ENCODE measurements at places on chromosomes 7 and 10. TPM values are rescaled to one million over a fixed set of nuclear protein-coding genes. Genes with fewer than 3 reads are reported as not detected.
A peak's percentile ranks its signal among the peaks of the same experiment; 100 is the strongest.

Gene IDI2
- total RNA-seq, result not detected

Gene NKX1-2
- total RNA-seq, result not detected

Gene XRCC2
- 1.5 TPM for total RNA-seq

Gene ELFN1
- not detected for total RNA-seq

Gene CTAGE6
- 1.2 TPM for total RNA-seq

Gene FAM25G
- total RNA-seq, result not detected

Gene ADCK2
- 16.4 TPM for total RNA-seq

DNA sequence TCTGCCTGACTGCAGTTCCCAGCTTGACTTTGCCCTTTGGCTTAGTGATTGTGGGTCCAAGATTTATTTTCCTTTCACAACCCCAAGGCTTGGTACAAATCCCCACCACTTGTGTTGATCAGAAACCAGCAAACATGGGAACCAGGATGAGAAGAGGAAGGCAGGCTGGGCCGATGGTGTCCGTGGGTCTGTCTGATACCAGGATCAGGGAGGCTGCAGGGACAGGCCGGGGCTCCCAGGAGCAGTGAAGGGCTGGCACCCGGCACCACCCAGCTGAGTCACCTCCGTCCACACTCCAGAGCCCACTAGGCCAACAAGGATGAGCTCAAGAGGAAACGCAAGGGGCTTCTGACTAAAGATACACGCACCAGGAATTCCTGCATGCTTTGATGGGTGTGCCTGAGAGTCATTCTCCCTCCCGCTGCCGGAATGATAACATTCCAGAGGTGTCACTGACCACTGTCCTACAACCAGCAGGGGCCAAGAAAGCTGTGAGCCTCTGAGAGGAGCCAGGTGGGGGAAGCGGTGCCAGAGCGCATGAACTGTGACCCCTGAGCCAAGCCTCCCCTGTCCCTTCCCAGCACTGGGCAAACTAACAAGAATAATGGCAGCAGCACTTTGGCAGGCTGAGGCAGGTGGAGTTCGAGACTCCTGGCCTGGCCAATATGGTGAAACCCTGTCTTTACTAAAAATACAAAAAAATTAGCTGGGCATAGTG is 29.2 kb upstream of the PROSER2 start:
- H3K27ac ChIP-seq, result no peak overlapping the region
- no peaks in the 10 kb centered on the region for H3K4me1 ChIP-seq
- H3K27me3 ChIP-seq, result no peaks in the 10 kb centered on the region
- H3K4me3 ChIP-seq, result no peak overlapping the region

GRCh38 chr10:117796130-117796745 is 250.5 kb downstream of the RAB11FIP2 start:
- no peaks in the 10 kb centered on the region for H3K27me3 ChIP-seq
- H3K27ac ChIP-seq, result no peak overlapping the region
- H3K36me3 ChIP-seq, result no peaks in the 10 kb centered on the region
- no peak for DNase-seq

DNA sequence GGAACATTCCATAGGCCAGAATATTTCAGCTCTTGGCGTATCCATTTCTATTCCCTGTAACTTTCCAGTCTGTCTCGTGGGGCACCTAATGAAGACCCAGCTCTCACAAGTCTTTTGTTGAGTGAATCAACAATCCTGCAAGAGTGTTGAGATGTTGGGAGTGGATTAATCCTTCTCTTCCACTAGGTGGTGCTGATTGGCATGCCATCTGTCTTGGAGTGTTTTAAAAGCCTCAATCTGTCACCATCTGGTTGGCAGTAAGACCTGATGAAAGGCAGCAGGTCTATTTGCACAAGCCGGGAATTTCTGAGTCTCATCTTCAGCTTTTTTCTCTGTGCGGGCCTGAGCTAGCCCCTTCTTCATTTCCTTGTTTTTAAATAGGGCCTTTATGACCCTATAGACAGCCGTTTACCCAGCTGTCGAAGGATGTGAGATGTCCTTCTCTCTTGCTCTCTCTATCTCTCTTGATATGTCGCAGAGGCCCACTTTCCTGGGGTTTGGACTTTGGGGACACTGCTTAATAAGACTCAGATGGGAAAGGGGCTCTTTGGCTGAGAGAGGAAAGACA is 180.5 kb downstream of the ZNF365 start:
- DNase-seq, result peak; percentile 16
- H3K4me1 ChIP-seq, result no peaks in the 10 kb centered on the region
- no peak overlapping the region for H3K27ac ChIP-seq
- peaks cover 27% of the 10 kb centered on the region for H3K27me3 ChIP-seq

DNA sequence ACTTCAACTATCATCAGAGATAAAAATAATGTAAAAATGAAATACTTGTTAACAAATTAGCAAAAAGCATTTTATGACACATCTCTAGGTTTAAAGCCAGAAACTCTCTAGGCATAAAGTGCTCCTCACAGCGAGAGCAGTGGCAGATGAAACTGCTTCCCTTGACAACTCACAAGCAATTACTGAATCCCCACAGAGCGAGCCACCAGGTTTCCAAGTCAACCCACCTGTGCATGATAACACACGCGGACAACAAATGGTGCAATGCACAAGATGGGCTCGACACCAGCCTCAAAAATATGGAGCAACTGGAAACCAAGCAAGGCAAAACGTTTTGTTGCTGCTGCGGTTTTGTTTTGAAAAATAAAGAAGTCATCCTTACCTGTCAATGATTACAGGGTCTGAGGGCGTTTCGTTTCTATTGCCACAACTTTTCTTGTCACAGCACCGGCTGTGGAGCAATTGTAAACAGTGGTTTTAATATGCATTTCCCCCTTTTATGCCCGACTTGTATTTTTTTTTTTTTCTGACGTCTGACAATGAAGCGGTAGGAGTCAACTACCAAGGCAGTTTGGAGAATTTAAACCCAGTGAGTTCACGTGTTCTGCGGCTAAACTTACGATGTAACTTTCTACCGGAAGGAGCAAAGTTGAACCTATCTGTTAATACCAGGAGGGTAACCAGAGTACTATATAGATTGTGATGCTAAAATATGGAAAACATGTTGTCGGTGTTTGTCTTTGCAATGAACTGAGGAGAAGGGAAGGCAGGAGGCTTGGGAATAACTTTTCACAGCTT is 7.0 kb downstream of the EBF3 start:
- H3K4me3 ChIP-seq, result no peak overlapping the region
- DNase-seq, result no peak

DNA sequence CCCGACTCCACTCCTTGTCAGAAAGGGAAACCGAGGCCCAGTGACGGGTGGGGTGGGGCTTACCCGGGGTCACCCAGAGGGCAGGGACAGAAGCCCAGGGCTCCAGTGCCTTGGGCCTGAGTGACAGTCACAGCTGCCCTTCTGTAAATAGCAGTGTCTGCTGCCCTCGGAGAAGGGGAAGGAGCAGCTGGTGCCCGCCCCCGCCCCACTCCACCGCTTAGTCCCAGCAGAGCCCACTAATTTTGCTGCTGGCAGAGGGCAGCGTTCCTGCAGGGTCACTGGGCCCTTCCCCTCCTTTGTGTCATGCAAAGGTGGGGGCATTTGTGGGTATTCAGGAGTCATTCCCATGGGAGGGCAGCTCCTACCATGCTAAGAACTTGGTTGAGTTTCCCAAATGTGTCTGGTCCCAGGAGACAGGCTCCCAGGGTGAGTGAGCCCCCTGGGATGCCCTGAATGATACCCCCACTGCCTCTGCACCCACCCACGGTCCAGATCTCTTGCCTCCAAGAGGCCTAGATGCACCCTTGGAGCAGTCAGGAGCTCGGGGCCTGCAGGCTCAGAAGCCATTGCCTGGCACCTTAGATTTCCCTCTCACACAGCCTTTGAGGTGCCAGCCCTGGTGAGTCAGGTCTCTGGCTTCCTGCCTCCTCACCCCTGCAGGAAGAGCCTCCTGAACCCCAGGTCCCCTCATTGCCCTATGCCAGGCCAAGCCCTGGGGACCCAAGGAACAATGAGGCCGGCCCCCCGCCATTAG is 17.2 kb downstream of the SH2B2 start:
- H3K36me3 ChIP-seq, result no peaks in the 10 kb centered on the region
- no peaks in the 10 kb centered on the region for H3K4me1 ChIP-seq
- no peak overlapping the region for H3K4me3 ChIP-seq
- H3K27ac ChIP-seq, result no peak overlapping the region
- no peak for DNase-seq

GRCh38 chr7:40213856-40214255 is 79.1 kb downstream of the SUGCT start:
- H3K27me3 ChIP-seq, result no peaks in the 10 kb centered on the region
- H3K4me3 ChIP-seq, result no peak overlapping the region
- no peak overlapping the region for H3K27ac ChIP-seq

All from naive thymus-derived CD8-positive, alpha-beta T cell (primary cell).